ENCODE measurements at places on chromosomes 2 and 18. TPM values are rescaled to one million over a fixed set of nuclear protein-coding genes. Genes with fewer than 3 reads are reported as not detected.

The ANKRD30B gene
- total RNA-seq = not detected

The OR6B3 gene
- not detected for total RNA-seq

The DGUOK gene
- 39.3 TPM for total RNA-seq

The KYNU gene
- total RNA-seq = 31.4 TPM

The SETBP1 gene
- total RNA-seq = 1.3 TPM

The TRIM54 gene
- not detected for total RNA-seq

The GNAL gene
- 8.8 TPM for total RNA-seq

The MRO gene
- not detected for total RNA-seq

The NR4A2 gene
- total RNA-seq = 0.26 TPM

The HAAO gene
- not detected for total RNA-seq

The DLX1 gene
- not detected for total RNA-seq

The RESP18 gene
- total RNA-seq = not detected

The RTKN gene
- total RNA-seq = 22.1 TPM
